ENCODE measurements at places on chromosomes 11 and 22.

DNA sequence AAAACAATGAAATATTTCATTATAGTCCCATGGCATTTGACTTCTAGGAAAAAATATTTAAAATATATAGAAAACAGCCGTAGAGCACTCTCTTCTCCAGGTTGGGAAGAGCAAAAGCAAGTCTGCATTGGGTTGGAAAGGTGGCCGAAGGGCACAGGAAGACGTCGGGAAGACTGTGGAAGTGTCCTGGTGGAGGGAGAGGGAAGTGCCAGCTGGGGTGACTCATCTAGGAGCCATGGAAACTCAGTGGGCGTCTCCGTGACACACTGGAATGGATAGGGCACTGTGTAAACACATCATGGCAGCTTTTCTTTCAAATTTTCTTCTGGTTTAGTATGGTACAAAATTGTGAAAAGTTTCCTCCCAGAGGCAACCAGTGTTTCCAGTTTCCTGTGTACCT is 12.7 kb downstream of the GTPBP1 start:
- DNase-seq = peak; percentile 70

DNA sequence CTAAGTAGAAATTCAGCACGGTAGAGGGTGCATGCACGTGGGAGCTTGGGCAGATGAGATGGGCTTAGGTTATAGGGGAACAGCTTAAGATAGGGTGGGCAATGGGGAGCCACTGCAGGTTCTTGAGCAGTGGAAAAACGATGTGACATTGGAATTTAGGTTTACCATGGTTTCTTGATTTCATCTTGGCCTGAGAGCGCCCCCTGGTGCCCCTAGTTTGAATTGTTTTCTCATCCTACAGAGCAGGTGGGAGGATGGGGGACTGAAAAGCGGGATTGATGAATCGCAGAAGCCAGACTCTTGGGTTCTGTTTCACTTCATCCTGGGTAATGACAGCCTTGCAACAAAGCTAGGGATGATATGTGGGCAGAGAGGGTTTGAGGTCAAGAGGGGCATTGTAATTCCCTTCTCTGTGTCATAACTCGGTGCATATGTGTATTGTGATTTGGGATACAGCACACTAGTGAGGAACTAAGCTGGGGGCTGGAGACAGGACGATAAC is 6.7 kb upstream of the MCAM start:
- peak; percentile 58 for DNase-seq

GRCh38 chr22:23112472-23113012 is 29.2 kb downstream of the RSPH14 start:
- no peak for DNase-seq

DNA sequence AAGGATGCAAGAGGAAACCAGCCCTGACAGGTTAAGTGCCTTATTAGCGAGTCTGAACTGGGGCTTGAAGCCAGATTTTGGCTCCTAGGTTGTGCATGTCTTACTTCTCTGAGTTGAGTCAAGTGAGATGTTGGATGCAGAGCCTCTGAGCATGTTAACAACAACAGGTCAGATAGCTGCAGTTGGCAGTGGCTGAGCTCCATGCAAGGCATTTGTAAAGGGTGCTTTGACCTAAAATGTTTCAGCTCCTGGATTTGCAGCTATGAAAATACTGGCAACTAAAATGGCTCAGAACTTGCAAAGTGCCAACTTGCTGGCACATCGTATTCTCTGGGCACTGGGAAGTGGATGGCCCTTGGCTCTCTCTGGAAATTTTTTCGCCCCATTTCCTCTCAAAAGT is 16.4 kb upstream of the CSRP3 start:
- no peak for DNase-seq

GRCh38 chr22:40441761-40442390 is 71.5 kb downstream of the SGSM3 start:
- no peak for DNase-seq

GRCh38 chr22:28514321-28514821 is 165.3 kb downstream of the TTC28 start:
- peak; percentile 11 for DNase-seq

DNA sequence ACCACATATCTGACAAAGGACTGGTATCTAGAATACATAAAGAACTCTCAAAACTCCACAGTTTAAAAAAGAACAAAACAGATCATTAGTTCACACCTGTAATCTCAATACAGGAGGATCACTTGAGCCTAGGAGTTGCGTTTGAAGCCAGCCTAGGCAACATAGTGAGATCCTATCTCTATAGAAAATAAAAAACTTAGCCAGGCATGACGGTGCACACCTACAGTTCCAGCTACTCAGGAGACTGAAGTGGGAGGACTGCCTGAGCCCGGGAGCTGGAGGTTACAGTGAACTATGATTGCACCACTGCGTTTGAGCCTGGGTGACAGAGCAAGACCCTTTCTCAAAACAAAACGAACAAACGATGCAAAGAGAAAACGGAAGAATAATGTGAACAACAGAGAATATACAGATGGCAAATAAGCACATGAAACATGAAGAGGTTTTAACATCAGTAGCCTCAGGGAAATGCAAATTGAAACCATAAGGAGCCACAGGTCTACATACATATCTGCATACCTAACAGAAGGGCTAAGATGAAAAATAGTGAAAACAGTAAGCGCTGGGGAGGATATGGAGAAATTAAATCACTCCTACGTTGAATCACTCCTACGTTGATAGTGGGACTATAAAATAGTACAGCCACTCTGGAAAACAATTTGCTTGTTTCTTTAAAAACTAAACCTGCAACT is 70.7 kb downstream of the DGCR2 start:
- no peak for DNase-seq

- DNase-seq = peak; percentile 82
These were observed 20.3 kb upstream of the MRPL17 start for GRCh38 chr11:6703247-6704063.

- peak; percentile 90 for DNase-seq
These were observed 379.5 kb downstream of the ETS1 start for GRCh38 chr11:128207861-128208321.

GRCh38 chr22:33438273-33438672 is 380.1 kb upstream of the SYN3 start:
- peak; percentile 26 for DNase-seq

DNA sequence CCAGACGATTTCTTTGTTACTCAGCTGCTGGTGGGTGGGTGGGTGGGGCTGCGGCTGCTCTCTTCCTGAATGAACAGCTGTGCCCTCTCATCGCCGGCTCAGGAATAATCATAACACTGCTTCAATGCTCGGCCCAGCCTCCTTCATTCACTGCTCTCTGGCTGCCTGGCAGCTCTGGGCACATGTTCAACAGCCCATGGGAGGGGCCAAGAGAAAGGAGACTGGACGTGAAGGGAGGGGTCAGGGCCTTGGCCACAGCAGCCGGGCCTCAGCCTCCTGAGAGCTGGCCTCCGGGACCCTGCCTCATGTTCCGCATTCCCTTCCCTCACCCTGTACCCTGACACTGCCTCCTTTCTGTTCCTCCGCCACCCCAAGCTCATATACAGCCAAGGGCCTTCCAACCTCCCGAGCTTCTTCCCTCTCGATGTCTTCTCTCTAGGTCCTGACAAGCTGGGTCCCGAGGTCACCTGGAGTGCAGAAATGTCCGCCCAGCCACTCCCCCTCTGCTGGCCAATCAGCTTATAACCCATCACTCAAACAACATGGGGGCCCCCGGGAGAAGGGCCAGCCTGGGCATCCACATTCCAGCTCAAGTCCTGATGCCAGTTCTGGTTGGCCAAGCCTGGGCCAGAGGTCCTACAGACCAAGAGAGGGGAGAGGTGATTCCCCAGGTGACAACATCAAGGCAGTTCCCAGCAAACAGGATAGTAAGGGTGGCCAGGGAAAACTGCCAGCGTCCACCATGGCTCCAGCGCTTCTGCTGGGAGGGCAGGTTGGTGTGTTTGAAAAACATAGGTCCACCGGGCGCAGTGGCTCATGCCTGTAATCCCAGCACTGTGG is 3.2 kb upstream of the CSDC2 start:
- DNase-seq = peak; percentile 72

DNA sequence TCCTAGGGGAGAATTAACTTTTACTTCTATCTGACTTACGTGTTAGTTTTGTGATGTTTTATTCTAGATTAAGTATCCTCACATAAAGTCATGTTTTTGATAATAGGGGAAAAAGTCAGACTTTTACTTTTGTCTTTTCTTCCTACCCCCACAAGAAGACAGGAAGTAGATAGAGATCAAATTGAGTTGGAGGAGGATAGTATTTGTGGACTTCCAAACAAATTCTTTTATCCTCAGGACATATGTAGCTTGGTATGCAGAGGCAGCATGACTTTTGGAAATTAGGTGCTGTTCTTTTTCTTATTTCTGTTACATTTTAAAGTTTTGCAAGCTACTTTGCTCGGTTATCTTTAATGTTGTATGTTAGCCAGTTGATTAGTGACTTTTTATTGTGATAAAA is 61.4 kb downstream of the MTMR3 start:
- DNase-seq = no peak

GRCh38 chr11:47514825-47515647 is 37.9 kb downstream of the CELF1 start:
- peak; percentile 93 for DNase-seq

- DNase-seq = no peak
These were observed 119.1 kb downstream of the WT1 start for GRCh38 chr11:32316232-32316631.

GRCh38 chr22:49087716-49088601 is 739.7 kb downstream of the BRD1 start:
- no peak for DNase-seq

GRCh38 chr11:74627381-74627780 is 35.0 kb downstream of the POLD3 start:
- no peak for DNase-seq

- no peak for DNase-seq
These were observed 134.9 kb downstream of the RCN1 start for GRCh38 chr11:32225571-32226285.

GRCh38 chr22:35116269-35116668 is 50.3 kb downstream of the ISX start:
- no peak for DNase-seq

GRCh38 chr11:75398906-75399305 is 412 bp upstream of the RPS3 start:
- DNase-seq = no peak

DNA sequence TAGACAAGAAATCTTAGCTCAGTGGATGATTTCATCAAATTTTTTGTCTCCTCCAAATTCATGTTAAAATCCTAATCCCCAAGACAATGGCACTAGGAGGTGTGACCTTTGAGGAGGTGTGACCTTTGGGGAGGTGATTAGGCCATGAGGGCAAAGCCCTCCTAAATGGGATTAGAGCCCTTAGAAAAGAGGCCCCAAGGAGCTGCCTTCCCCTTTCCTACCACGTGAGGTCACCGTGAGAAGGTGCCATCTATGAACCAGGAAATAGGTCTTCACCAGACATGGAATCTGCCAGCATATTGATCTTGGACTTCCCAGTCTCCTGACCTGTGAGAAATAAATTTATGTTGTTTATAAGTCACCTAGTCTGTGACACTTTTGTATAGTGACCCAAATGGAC is 138.7 kb downstream of the TRIM29 start:
- DNase-seq = no peak

DNA sequence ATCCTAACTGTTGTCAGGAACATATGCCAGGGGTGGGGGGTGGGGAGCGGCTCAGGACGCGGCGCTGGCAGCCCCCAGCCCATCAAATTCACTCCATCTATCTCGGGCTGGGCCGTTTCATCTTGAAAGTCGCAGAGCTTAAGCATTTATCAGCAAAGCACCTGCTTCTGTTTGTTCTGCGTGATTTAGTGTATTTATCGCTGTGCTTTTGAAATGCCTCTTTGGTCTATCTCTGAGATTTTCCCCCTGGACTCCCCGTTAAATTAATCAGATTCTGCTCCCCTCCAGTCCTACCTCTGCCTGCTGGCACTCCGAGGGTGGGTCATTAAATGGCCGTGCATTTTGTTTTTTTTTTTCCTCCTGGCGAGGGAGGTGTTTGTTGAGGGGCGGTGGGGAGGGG is 446.2 kb downstream of the TBC1D22A start:
- DNase-seq = no peak

DNA sequence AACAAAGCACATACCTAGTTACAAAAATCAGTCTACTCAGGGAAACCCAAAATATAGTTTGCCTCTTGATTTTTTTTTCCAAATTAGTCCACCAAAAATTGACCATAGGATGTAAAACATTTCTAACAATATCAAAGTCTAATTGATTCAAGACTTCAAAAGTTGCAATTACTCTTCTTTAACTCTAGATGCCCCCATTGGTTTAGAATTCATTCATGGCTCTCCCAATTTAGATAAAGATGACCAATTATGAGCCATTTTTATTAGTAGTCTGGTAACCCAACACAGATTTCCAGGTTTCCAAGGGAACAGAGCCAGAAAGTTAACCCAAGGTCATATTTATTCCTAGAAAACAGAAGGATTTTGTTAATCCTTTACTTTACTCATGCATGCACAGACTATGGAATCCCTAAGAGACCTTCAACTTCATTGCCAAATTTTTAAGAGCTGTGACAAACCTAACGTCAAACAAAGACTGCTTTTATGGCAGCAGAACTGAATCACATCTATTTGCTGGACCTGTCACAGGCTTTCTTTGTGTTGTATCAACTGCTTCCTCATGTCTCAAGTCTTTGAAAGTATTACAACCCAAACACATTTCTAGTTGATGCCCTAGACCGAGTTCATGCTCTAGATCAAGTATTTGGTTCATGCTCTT is 55.3 kb downstream of the C22orf42 start:
- peak; percentile 20 for DNase-seq

- peak; percentile 76 for DNase-seq
These were observed 91.5 kb upstream of the SESN3 start for GRCh38 chr11:95322539-95322938.

- DNase-seq = no peak
These were observed 475.8 kb upstream of the LRRC4C start for GRCh38 chr11:41935241-41935640.

GRCh38 chr11:12897390-12897789 is 111.7 kb upstream of the RASSF10 start:
- DNase-seq = no peak

DNA sequence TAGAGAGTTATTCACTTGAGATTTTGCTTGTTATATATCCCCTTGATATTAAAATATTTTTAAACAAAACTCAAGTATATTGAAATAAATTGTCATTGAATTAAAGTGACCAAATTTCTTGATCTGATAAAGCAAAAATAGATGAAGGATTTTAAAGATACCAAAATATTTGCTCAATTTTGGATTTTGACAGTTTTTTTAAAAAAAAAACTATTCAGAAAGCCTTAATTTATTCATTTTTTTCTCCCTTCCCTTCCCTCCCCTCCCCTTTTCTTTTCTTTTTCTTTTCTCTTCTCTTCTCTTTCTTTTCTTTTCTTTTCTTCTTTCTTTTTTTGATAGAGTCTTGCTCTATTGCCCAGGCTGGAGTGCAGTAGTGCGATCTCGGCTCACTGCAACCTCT is 163.7 kb downstream of the DYNC2H1 start:
- DNase-seq = no peak

DNA sequence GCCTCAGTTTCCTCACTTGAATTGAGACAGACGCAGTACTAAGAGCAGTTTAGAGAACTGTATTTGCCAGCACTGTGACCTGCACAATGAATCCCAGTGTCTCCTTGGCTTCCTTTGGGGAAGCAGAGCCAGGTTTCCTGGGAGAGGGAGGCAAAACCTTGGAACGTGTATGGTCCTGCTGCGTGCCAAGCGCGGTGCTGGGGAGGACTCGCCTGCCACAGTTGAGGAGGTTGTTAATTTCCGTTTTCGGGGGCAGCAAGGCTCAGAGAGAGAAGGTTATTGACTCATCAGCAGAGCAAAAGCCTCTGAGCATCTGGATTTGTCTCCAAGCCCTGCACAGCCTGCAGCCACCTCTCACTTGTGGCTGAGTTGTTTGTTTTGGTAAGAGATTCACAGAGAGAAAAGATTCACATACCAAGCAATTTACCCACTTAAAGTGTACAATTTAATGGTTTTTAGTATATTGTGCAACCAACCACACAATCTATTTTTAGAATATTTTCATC is 10.8 kb downstream of the SYT12 start:
- peak; percentile 98 for DNase-seq

GRCh38 chr11:123392431-123392830 is 37.6 kb upstream of the GRAMD1B start:
- no peak for DNase-seq

Data from iris pigment epithelial cell (primary cell).